ENCODE measurements at places on chromosomes 5 and 9.

DNA sequence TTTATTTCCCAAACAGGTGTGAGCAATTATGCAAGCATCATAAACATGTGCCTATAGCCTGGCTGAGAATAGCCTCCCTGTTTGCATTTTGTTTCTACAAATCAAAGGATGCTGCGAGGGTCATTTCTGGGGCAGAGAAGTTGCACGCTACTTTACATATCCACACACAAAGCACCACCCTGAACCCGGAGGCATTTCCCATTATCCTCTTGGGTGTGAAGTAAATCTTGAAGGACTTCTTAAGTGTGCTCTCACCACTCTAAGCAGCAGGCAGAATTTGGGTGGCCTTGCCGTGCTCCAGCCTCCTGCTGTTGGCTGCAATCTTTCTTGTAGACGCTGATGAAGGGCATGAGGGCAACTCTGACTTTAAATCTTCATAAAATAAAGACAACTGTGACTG is 124.0 kb upstream of the TLE4 start:
- DNase-seq = no peak

DNA sequence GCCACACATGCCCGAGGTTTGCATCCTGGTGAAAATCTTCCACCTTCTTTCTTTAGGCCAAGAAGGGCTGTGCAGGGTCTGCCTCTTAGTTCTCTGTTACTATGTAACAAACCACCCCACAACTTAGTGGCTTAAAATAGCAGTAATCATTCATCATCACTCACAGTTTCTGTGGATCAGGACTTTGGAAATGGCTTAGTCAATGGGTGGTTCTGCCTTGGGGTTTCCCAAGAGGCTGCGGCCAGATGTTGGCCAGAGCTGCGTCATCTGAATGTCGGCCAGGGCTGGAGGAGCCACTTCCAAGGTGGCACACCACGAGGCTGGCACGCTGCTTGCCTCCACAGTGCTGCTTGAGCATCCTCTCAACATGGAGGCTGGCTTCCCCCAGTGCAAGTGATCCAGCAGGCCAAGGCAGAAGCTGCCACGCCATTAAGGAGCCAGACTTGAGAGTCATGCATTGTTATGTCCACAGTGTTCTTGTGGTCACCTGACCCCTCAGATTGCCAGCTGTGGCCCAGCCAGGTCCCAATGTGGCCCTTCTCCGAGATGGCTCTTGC is 135.2 kb downstream of the RXRA start:
- DNase-seq = no peak

GRCh38 chr9:126093771-126094170 is 232.9 kb upstream of the MVB12B start:
- no peak for DNase-seq

DNA sequence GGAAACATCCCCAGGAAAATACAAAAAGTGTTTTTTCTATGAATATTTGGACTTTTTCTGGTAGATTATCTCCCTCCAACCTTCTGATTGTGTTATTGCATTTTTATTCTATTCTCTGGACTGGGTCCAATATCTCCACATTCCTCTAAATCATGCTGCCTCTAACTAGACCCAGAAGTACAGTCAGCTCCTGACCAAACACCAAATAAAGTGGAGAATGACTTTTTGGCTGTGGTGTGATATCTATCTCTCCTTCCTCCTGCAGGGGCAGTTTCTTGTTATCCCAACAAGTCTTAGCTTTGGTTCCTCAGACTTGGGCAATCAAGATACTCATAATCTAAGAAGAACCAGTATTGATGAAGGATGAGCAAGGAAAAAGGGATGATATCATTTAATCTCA is 3.2 kb upstream of the RAI14 start:
- DNase-seq = no peak

DNA sequence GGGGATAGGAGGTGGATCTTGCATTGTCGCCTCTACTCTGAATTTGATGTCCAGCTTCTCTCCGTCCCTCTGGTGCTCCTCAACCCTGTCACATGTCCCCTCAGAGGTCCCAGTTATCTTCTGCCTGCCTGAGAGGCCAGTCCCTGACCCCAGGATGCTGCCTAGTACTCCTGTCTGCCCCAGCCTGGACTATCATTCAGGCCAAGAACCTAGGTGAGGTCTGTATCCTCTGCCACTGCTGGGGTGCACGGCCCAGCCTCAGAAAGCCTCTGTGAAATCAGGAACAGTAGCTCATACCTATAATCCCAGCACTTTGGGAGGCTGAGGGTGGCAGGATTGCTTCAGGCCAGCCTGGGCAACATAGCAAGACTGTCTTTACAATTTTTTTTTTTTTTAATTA is 8.6 kb downstream of the SPINK4 start:
- DNase-seq = no peak

- no peak for DNase-seq
Measured at GRCh38 chr5:110757118-110757729, 18.4 kb downstream of the SLC25A46 start.

GRCh38 chr5:173895401-173896165 is 7.4 kb downstream of the CPEB4 start:
- DNase-seq = no peak

DNA sequence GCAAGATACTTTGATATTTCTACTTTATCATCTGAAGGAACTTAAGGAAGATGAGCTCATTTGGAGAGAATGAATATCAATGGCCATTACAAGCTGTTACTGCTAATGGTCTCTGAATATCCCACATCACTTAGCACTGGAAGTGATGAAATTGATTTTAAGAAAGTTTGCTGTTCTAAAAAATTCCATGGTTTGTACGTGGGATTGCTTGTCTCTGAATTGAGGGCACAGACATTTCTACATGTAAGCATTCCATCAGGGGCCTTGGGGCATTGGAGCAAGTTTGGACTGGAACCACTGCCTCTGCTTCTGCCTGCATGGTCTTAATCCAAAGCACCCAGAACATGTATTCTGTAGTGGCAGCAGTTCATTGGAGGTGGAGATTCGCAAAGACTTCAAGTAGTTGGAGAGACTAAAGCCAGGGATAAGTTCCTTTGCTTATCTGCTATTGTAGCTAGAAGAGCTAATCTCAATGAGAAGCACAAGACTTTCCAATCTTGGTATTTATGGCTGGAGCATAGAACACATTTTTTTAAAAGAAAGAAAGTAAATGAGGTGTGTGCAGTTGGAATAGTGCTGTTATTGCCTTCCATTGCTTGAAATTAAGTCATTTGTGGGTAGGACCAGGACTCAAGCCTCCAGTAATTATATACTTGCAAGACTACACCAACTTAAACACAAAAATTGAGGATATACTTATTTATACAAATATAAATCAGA is 424.2 kb downstream of the SPATA31D1 start:
- DNase-seq = no peak

GRCh38 chr9:3879726-3880505 is 354.1 kb upstream of the RFX3 start:
- no peak for DNase-seq

DNA sequence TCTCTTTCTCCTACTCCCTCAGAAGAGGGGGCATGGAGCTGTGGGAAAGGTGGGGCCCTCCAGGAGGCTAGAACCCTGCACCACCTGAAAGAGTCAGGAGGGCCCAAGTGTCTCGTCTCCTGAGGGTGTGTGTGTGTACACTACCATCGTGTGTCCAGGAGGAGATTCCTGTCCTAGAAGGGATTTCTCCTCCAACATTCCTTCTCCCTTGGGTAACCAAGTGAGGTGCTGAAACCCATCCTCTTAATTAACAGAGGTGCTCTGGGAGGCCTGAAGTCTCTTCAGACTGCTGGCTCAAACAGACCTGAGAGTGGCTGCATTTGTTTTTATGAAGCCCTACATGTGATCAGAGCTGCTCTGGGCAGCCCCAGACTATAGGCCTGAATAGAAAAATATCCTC is 61.1 kb upstream of the FAM169A start:
- no peak for DNase-seq

GRCh38 chr9:91163773-91164471 is 197.8 kb downstream of the AUH start:
- DNase-seq = no peak

GRCh38 chr5:17069995-17070511 is 134.0 kb upstream of the MYO10 start:
- DNase-seq = no peak

GRCh38 chr9:134210511-134210907 is 46.1 kb upstream of the RNU6ATAC start:
- no peak for DNase-seq

GRCh38 chr5:68285075-68285840 is 69.7 kb downstream of the PIK3R1 start:
- no peak for DNase-seq

Data from stimulated activated CD4-positive, alpha-beta T cell treated with anti-CD3 and anti-CD28 coated beads, Interleukin-1b, Interleukin-23, amount 100 ng/mL, for 1 hour (primary cell).